Activated T-cell treated with anti-CD3 and anti-CD28 coated beads for 1 hour (primary cell): ENCODE measurements at places on chromosomes 6 and 20.

DNA sequence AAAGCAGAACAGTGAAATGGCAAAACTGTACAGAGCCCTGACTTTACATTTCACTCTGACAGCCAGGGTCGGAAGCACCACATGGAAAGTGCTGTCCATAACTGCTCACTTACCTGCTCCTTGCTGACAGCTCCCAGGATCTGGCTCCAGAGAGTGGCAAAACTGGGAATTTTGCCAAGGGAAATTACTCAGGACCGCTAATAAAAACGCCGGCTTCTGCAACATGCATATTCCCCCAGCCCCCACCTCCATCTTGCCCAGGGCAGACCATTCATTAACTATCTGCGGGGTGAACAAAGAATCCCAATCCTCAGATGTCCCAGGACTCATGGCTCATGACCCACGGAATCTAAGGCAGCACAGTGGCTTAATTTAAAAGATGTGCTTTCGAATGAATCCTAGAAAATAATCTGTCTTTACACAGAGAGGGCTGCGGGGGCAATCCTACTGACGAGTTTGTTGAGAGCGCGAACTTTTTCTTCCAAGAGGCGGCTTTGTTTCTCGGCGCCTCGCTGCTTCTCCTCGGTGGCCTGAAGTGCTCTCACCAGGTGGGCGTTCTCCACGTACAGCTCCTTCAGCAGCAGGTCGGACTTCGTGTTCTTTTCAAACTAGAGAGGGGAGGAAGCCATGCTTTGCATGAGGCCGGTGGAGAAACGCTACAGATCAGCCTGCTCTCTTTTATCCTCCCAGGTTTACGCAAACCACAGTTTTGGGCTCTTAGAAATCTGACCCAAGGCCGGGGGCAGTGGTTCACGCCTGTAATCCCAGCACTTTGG, 45.8 kb downstream of the GINS1 start:
- DNase-seq: no peak

DNA sequence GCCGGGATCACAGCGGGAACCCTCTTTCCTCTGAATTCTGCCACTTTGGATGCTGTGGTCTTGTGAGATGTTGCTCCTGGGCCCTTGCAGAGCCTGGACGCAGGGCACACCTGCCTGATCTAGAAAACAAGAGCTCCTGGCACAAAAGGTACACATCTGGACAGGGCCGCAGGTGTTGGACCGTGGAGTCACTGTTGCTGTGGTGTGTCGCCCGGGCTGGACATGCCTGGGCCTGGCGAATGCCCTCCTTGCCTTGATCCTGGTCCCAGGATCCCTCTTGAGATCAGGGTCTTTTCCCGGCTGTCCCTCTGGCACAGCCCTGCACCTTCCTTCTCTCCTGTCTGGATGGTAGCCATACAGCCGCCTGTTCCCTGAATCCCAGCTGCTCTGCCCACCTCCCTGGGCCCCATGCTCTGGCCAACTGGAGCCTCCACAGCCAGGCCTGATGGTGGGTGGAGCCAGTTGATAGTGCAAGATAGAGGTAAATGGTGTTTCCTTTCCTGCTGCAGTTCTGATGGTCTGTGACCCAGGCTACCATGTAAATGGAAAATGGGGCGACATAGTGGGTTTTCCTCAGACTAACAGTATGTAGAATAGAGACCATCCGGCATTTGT, 5.0 kb downstream of the FOXP4 start:
- DNase-seq: no peak

GRCh38 chr20:62918147-62918546, 8.2 kb downstream of the DIDO1 start:
- no peak for DNase-seq

GRCh38 chr6:39080246-39080875, 31.8 kb downstream of the GLP1R start:
- DNase-seq: no peak

- no peak for DNase-seq
These were observed 75.8 kb downstream of the UBE3D start for GRCh38 chr6:82989736-82990290.

GRCh38 chr6:118468682-118469465, 79.2 kb upstream of the PLN start:
- no peak for DNase-seq

- no peak for DNase-seq
These were observed 35.9 kb upstream of the MYB start for GRCh38 chr6:135145063-135145800.

DNA sequence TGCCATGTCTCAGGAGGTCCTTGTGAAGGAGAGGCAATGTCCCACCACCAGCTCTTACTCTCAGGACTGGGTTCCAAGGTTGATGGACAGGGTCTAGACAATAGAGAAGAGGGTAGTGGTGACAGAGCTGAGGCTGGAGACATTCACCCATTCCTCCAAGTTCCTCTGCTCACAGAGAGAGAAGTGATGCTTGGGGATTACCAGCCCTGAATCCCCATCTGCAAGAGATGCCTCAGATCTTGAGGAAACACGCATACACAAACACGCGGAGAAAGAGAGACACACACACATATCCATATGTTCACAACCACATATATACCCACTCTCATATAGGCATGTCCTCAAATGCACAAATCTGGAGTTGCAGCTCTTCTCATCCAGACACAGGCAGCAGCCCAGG, 15.2 kb upstream of the CD83 start:
- DNase-seq: no peak

- no peak for DNase-seq
These were observed 3.0 kb upstream of the HTR1E start for GRCh38 chr6:86934365-86934764.

GRCh38 chr6:83514866-83515466, 2.6 kb downstream of the PRSS35 start:
- DNase-seq: no peak

GRCh38 chr6:35629876-35630378, 58.8 kb downstream of the FKBP5 start:
- DNase-seq: no peak

DNA sequence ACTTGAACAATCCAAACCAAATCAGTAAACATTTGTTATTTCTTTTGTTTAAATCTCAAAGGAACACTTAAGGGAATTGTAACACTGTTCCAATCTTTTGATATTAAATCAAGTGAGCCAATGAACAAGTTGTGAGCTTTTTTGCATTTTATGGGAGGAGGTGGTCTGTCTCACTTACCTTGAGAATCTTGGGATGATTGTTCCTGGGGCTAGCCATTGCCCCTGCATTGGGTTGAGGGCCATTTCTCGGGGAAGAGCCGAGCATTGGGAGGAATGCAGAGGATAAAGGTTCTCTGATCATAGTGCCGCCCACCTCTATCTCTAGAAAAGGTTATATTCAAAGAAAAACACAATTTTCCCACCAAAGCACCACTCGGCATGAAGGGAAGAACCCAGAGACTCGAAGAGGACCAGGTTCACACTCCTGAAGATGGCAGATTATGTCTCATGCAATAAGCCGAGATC, 13.8 kb upstream of the TFB1M start:
- no peak for DNase-seq

- DNase-seq: no peak
These were observed 100.2 kb downstream of the PREP start for GRCh38 chr6:105302617-105303128.

DNA sequence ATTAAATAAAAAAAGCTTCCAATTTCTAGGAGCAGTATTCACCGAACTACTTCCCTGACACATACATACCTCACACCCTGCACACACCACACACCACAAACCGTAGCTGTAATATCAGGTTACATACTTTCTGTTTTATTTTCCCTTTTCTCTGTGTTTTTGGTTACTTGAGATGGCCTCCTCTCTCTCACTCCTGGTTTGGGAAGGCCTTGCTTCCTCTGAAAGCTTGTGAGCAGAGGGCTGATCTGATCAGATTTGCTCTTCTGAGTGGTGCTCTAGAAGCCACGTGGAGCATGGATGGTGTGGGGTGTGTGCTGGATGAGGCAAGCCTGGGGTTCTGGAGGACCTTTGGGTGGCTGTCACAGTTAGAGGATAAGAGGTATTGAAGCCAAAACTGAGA, 20.9 kb downstream of the UTRN start:
- DNase-seq: no peak

DNA sequence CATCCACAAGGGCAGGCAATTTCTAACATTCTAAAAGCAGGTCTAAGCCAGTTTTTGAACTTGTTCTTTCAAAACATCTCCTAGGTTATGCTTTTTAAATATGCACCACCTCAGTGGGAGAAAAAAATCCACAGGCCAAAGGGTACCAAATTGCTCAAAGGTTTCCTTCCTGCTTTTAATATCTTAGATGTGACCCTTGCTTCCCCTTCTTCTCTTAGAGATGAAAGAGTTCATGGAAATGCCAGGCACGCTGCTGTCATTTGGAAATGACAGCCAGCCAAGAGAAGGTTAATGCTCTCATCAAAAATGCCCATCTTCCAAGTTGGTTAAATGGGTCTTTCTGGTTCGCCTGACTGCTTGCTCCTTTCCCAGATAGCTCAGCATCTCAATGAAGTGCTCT, 497.1 kb downstream of the CD83 start:
- no peak for DNase-seq

DNA sequence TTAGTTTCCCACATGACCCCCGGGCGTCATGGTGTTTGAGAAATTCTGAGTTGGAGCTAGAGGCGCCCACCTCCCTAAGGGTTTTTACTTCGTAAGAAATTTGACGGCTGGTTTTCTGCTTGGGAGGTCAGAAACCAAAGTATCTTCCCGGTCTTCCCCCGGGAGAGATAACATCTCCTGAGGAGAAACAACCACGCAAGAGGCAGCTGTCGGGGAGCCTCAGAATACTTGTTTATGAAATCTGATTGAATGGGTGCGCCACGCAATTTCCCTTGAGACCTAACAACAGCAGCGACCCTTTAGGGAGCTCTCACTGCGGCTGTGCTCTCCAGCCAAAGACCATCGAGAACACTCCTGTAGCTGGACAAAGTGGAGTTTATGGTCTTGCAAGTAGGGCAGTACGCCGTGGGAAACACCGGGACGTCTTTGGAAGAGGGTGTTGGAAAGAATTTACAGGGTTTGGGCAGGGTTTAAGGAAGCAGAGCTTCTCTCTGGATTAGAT, 608 bp upstream of the EIF2S2 start:
- DNase-seq: no peak

- DNase-seq: no peak
These were observed 251.1 kb downstream of the HAO1 start for GRCh38 chr20:7689151-7689550.

DNA sequence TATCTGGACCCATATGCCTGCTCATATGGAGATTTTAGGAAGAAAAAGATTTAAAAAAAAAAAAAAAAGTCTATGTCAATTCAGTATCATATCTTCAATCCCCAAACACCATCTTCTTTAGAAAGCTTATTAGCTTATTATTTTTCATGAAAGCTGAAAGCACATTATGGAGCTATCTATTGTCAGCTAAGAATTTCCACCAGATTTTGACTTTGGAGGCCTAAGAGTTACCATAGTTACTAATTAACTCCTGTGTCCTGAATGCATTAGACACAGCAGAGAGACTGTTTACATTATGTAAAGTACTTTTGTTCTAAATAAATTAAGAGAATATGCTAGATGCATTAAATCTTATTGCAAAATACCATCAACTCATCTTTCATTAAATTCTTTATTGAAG, 255.5 kb upstream of the NRSN1 start:
- DNase-seq: no peak

DNA sequence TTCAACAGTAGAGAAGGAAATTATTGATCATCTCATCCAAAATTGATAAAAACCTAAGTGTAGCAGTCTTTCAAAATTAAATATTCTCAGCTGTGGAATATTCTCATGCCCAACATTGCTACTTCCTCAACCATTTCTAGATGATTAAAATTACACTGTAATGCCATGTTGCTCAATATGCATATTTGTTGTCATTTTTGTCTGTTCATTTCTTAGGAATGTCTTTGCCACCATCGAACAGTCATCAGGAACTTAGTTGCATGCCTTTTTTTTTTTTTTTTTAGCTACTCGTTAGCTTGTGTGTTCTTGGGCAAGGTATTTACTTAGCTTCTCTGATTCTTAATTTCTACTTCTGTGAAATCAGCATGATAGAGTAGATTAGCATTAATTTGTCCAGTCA, 188.6 kb downstream of the DTNBP1 start:
- no peak for DNase-seq

GRCh38 chr6:34460796-34461507, 4.9 kb upstream of the PACSIN1 start:
- no peak for DNase-seq

DNA sequence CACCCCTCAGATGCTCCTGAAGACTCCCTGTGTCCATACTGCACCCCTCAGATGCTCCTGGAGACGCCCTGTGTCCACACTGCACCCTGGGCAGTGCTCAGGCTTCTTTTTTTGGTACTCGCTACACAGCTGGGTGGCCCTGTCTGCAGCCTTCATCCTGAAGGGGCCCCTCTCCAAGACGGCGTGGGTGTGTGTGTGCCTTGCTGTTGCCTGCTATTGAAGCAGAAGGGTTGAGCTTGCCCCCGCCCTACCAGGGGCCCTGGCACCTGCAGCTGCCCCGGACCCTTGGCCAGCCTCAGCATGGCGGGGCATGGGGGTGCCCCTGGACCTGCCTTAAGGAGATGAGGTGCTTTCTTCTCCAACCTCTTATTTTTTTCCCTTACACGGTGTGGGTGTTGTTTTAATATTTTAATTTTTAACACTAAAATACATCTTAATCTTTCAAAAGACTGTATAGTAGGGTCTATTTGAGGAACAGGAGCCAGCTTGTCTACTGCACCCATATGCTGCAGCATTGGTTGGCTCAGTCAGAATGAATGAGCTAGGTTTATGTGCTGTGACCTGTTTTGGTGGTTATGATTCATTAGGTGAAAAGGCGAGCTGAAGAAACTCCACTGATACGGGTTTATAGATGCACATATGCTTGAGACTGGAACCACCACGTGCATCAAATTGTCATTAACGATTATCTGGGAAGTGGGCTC, 135.9 kb downstream of the AGPAT4 start:
- no peak for DNase-seq

DNA sequence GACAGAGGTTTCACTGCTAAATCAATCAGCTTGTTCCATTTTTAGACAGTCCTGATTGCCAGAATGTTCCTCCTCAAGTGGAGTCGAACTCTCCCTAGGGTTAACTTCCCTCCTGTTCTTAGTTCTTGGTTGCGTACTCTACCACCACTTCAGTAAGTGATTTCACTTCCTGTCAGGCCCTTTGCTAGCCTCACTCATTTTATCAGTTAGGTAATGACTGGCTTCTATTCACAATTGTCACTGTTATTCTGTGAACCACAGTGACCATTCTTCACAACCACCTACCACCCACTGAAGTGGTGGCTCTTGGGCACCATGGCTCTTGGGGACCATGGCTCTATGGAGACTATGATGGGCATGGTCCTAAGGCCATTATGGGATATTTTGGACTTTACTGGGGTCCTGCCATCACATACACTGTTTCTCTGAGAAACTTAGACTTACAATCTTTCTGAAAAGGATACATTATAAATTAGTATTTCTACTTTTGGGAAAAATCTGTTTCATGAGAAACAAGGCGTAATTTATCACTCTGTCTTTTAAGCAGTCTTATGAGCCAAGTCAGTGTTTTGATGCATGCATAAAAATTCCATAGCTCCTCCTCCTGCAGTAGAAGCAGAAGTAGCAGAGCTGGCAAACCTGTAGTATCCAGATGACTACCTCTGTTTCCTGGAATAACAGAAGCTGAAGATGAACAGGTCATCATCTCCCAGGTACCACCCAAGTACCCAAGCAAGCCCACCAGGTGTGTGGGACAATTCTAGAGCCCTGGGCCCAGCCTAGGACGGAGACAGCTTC, 66.3 kb downstream of the ATXN1 start:
- DNase-seq: no peak
